ENCODE measurements at places on chromosomes 2 and 18. TPM values are rescaled to one million over a fixed set of nuclear protein-coding genes. Genes with fewer than 3 reads are reported as not detected.

LINC00305 gene
- total RNA-seq, result not detected

TLX2 gene
- 0.60 TPM for total RNA-seq

IL1R1 gene
- 3.7 TPM for total RNA-seq

REG1B gene
- not detected for total RNA-seq

VAMP5 gene
- total RNA-seq, result 26.4 TPM

ITGB1BP1 gene
- 185 TPM for total RNA-seq

PROKR1 gene
- not detected for total RNA-seq

- no peak for DNase-seq
These were observed 21.0 kb upstream of the CABLES1 start for GRCh38 chr18:23114171-23114881.

DNA sequence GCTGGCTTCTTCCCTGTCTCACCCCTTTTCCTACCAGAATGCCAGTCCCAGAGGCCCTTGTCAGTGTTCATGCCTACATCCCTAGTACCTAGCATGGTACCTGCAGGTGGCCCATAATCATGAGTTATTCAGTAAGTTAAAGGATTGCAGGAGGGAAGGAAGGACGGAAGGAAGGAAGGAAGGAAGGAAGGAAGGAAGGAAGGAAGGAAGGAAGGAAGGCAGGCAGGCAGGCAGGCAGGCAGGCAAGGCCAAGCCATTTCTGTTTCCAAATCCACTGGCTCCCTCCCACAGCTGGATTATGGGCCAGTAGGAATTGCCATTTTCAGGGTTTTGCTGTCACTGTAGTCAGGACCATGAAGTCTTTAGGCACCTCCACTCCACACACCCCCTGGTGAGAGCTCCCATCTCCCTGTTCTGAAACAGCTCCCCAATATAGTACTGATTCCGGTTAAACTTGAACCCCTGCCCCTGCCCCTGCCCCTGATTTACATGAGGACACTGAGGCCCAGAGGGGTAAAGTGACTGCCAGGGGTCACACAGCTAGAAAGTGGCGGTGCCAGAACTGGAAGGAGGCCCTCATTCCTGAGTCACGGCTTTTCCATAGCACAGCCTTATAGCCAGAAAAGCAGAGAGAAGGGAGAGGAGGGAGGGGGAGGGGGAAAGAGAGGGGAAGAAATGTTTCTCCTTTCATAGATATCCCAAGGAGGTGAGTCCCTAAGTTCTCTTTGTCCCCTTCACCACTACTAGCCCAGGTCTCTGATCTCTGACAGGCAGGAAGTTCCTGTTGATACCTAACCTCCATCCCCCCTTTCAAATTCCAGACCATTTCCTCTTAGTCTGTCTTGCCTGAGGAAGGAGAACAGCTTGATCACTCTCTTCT lies 12.2 kb upstream of the TNS1 start:
- DNase-seq, result no peak

DNA sequence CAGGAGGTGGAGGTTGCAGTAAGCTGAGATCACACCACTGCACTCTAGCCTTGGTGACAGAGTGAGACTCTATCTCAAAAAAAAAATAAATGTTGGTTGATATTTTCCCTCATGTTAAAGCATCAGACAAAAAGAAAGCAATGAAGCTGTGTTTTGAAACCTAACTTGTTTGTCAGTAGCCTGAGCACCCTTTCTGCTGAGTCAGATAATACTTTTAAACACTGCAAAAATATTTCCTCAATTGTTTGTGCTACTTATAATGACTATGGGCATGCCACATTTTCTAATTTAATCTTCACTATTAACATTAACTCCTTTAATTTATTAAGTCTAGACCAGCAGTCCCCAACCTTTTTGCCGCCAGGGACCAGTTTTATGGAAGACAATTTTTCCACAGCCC lies 236.3 kb upstream of the AGAP1 start:
- no peak for DNase-seq

DNA sequence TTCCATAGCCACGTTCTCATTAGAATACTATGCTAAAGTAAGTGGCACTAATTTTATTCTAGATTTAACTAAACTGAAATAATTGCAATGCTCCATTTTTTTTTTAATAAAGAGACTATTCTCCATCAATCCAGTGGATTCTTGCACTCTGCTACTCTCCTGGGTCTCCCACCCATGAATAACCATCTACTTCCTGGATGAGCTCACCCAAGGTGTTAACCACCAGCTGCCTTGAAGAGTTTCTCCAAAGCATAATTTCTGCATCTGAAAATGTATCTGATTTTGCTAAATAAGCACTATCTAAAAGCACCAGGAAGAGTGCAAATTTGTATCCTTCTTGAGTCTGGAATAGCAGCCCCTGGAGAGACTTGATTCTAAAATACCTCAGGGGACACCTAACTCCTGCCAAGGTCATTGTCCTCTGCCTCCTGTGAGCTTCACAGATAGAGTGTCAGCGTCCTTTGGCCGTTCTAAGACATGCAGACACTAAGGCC lies 41.6 kb upstream of the SH3BP4 start:
- DNase-seq, result no peak

- DNase-seq, result no peak
These were observed 2.2 kb downstream of the MOCOS start for GRCh38 chr18:36189486-36189885.

- no peak for DNase-seq
These were observed 133.5 kb upstream of the ZNF236 start for GRCh38 chr18:76688724-76689472.

GRCh38 chr2:217334561-217334960 lies 474.7 kb upstream of the TNP1 start:
- DNase-seq, result no peak

GRCh38 chr18:58378411-58379379 lies 250.2 kb downstream of the ALPK2 start:
- DNase-seq, result no peak

DNA sequence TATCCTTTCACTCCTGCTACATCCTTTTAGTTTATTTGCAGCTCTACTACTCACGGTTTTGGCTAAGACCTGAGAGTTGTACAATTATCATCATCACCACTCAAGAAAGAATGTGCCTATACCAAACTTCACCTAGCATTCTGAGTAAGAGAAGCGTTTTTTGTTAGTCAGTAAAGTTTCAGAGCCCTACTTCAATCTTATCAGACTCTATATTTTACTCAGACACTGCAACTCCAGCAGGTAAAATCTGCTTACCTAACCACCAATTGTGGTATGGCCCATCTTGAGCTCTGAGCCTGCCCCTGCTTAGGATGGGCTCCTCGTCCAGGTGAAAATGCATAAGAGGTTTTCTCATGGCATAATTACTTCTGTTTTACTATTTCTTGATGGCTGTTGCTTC lies 37.1 kb downstream of the ICOS start:
- no peak for DNase-seq

DNA sequence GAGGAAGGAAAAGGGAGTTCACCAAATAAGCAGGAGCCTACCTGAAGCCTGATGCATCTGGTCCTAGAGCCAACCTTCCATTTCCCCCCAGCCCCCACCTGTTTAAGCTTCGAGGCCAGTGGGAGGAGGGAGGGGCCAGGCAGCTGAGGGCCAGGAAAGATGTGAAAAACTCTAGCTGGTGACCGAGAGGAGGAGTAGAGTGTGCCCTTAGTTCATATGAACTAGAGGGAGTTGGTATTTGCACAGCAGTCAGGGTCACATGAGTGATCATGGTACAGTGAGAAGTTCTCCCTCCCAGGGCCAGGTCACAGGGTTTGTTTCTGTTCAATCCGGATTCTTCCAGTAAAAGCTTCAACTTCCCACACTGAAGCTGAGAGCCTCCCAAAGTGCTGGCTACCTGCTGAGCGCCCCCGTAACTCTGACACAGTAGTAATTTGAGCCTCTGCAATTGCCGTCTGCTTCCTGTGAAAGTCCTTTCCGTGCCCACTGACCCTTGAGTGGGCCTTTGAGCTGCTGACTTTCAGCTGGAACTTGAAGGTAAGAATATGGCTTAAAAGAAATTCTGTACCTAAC lies at the start of gene SULT1C2:
TSS of gene SULT1C2 (plus strand) at position 362 of the 573 bp plus-strand sequence. CDS start 4,773 bp downstream, outside the sequence.
- DNase-seq, result no peak

GRCh38 chr2:43812006-43812405 lies 26.6 kb downstream of the ABCG5 start:
- no peak for DNase-seq

GRCh38 chr2:201966691-201967438 lies 66.8 kb upstream of the FZD7 start:
- DNase-seq, result no peak

GRCh38 chr18:45373286-45373880 lies 241.9 kb upstream of the SLC14A2 start:
- no peak for DNase-seq

GRCh38 chr2:71000780-71001591 lies 6.3 kb upstream of the TEX261 start:
- DNase-seq, result peak; percentile 75

- DNase-seq, result no peak
These were observed 467.3 kb upstream of the ETAA1 start for GRCh38 chr2:66929632-66930338.

- no peak for DNase-seq
These were observed 46.4 kb downstream of the ACYP2 start for GRCh38 chr2:54161660-54162424.

- DNase-seq, result no peak
These were observed 41.4 kb upstream of the AKAIN1 start for GRCh38 chr18:5238371-5238976.

- DNase-seq, result no peak
These were observed 352.0 kb downstream of the IRS1 start for GRCh38 chr2:226447338-226448300.

DNA sequence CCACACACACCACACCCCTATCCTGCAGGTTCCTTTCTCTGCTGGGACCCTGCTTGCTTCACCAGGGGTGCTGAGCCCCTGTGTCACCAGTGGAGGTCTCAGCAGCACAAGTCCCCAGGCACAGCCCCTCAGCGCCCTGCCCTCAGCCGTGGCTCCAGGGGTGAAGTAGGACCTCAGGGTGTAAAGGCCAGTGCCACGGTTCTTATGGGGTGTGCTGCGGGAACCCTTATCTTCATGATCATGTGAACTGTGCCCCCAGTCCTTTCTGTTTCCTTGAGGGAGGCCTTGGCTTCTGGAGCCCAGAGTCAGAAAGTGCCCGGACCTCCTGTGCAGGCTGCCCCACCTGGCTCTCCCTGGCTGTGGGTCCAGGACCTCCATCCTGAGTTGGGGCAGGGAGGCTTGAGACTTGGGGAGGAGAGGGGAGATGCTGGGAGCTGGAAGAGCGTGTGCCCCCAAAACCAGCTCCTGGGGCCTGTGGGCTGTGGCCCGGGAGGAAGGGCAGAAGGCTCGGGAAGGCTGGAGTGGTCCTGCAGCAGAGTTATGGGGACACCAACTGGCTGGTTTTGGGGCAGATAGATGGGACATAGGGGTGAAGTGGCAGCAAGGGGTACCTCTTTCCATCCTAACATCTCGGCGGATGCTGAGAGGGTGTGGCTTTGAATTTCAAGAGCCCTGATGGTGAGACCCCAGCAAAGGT lies 20.2 kb upstream of the KLF11 start:
- no peak for DNase-seq

Measured in CD8-positive, alpha-beta memory T cell (primary cell).